ENCODE measurements at places on chromosomes 7 and 10.

DNA sequence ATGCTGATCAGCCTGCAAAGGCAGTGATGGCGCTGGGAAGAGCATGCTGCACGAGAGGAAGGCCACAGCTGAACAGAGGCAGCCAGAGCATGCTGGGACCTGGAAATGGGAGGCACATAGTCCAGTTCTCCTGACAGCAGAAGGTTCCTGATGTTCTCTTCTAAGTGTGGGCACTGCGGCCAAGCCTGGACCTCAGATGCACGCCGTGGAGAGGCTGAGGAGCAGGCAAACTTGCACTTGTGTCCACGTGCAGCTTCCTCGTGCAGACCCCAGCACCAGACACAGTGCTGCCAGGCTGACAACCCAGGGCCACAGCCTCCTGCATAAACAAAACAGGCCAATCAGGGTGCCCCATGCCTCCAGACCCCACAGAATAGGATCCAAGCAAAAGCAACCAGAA, 93.5 kb upstream of the LANCL2 start:
- DNase-seq = no peak

DNA sequence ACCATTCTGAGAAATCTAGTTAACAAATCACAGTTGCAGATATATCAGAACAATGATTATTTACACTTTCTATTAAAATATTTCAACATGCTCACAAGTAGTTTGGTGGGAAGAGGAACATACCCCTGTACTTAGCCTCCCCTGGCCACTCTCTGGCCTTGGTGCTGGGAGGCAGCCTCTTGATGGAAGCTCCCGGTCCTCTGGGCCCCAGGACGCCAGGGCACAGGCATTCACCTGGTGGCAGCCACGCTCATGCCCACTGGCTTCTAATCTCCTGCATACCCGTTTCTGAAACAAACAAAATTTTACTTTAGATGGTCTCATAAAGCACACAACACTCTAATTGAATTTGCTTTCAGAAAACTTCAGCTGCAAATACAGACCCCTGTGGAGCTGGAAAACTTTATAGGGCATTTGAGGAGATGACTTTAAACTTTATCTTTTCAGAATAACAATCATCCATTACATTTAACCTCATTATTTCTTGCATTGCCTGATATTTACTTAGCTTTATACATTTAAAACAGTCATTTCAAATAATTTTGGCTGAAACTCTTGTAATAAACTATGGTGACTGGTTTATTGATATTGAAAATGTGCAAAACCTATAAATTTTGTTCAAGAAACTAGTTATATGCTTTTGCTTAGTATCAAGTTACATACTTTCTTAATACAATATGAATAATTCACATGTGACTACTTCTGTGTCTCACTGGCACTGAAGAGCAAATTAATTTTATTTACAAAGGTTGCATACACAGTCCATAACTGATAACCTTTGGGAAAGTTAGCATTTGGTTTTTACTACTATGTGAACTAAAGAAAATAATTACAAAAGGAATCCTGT, 30.8 kb downstream of the C10orf143 start:
- no peak for DNase-seq

DNA sequence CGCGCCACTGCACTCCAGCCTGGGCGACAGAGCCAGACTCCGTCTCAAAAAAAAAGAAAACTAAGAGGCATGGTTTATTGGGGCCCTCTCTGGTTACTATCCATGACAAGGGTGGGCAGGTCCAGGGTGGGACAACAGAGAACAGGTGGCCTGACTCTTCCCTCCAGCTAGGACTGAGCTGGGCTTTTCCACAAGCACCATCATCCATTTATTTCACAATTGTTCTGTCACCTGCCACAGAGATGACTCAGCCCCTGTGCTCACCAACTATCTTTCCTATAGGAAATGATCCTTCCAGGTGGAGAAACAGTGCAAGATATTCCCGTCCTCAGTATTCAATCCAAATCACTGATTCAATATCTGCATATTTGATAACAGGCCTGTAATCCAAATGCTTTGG, 44.9 kb upstream of the MYL10 start:
- no peak for DNase-seq

- DNase-seq = no peak
Observed at GRCh38 chr7:158355456-158356065, 232.1 kb downstream of the PTPRN2 start.

DNA sequence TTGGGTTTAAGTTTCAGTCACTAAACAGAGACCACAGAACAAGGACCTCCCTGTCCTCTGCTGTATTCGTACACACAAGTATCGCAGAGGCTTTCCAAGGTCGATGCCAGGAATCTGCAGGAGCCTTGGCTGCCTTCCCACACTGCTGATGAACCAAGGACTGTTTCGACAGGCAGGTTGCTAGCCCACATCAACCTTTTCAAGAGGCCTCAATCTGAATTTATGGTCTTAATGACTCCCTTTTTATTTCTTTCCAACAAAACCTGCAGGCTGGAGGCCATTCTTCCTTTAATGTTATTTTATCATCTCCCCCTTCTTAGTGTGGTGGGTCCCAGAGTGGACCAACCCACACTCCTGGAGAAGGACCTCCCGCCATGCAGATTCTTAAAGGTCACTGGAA, 45.6 kb downstream of the JCAD start:
- DNase-seq = no peak

- DNase-seq = no peak
Observed at GRCh38 chr10:7589748-7590147, 77.0 kb downstream of the ITIH5 start.

- no peak for DNase-seq
Observed at GRCh38 chr7:136058546-136058945, 81.4 kb upstream of the MTPN start.
